ENCODE measurements at places on chromosomes 6 and 20.
A peak's percentile ranks its signal among the peaks of the same experiment; 100 is the strongest.

GRCh38 chr6:87684895-87685654, 17.0 kb downstream of the AKIRIN2 start:
- no peak for DNase-seq

DNA sequence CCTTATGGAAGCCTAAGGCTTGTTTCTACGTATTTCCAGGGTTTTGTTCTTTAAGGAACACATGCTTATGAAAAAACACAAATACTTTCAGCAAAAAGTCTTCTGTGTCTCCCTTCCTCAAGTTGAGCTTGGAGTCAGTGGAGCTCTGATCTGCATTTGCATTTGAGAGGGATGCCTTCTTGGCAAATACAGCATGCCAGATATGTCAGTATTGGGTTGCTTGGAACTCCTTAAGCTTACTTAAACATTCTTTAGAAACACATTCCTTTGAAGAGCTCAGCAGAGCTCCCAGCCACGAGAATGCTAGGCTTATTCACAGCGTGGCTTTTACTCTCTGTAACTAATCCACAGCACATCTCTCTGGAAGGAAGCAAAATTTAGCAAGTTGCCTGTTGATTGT, 68.3 kb downstream of the ANKRD6 start:
- DNase-seq, result no peak

DNA sequence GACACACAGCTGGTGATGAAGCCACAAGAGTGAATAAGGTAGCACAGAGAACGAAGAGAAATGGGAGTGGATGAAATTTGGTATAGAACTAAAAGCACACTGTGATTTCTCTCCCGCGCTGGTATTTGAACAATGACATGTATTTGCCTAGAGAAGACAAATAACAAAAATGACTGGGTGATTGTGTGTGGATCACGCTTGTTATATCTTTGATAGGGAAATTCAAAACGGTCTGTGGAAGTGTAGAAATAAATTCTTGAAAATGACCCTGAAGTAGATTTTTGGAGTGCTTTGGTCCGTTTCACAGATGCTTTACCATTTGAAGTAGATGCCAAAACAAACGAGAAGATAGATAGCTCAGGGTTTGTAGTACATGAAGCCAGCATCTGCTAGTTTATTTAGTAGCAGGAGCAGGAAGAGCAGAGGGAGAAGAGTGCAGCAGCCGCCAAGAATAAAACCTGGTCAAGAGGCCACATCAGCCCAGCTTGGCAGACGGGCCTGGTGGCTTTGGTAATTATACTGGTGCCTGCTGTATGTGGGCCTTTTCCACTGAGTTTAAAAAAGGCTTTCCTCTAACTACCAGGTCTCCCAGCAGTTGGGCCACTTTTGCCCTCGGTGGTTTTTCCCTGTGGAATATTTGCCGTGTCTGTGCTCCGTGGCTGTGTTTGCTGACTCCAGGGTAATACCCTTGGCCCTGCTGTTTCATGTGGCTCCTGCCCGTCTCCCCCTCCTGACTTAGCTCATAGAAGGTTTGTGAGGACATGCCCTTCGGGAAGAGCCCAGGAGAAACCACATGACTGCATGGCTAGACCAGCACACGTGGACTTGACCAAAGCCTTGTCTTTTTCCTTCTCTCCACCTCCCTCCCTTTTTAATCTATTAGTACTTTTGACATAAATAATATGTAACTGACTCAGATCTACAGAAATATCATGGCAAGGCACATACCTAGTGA, 294.0 kb downstream of the SOX4 start:
- DNase-seq, result peak; percentile 16

GRCh38 chr6:122392564-122393350, 6.7 kb upstream of the HSF2 start:
- DNase-seq, result no peak

GRCh38 chr6:658244-658643, 1.3 kb upstream of the HUS1B start:
- DNase-seq, result no peak

DNA sequence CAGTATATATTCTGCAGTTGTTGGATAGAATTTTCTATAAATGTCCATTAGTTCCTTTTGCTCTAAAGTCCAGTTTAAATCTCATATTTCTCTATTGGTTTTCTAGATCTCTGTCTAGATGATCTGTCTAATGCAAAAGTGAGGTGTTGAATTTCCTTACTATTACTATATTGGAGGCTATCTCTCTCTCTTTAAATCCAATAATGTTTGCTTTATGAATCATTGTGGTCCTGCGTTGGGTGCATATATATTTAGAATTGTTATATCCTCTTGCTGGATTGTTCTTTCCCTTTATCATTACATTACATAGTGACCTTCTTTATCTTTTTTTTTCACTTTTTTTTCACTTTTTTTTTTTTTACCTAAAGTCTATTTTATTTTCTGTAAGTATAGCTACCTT, 208.5 kb upstream of the ASCC3 start:
- no peak for DNase-seq

DNA sequence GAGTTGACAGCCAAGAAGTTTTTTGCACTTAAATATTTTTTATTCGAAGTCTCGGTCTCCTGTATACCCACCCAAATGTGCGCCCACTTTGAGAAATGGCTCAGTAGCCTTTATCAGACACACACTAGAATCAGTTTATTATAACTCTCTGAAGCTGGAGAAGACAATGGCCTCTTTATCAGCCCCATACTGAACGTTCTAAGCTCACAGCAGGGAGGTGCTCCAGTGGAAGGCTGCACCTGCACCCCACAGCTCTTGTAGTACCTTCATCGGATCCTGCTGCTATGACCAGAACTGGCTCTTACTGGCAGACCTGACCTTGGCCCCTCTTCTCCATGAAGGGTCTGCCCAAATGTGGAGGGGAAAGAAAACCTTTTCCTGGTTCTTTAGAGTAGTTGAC, 165.0 kb upstream of the SCGN start:
- no peak for DNase-seq

- DNase-seq, result peak; percentile 44
Observed at GRCh38 chr20:57748601-57749130, 38.9 kb upstream of the PMEPA1 start.

DNA sequence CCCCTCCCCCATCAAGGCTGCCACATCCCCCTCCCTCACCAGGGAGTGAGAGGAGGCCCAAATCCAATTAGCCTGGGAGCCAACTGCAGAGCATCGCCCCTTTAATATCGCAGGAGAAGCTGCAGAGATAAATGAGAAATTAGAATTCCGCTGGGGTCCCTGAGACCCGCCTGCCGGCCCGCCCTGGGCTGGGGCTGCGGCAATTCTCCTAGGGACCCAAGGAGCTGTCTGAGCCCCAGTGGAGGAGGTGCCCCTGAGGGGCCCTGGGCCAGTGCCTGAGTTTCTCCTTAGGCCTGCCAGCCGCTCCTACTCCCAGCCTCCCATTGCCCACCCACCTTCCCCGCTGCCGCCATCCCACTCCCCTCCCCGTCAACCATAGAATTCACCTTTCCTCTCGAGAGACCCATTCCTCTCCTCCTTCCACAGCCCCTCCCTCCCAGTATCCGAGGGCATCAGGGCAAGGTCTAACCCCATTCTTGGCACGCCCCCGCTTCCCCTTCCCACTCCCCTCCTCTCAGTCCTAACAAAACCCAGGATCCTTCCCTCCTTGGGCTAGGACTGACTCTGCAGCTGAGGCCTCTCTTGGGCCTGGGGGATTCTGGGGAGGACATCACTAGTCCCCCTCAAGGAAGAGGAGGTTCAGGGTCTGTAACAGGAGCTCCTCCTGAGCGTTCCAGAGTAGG, 20.0 kb upstream of the CDH22 start:
- no peak for DNase-seq

- DNase-seq, result peak; percentile 33
Observed at GRCh38 chr20:4869290-4870193, 131.8 kb downstream of the SLC23A2 start.

DNA sequence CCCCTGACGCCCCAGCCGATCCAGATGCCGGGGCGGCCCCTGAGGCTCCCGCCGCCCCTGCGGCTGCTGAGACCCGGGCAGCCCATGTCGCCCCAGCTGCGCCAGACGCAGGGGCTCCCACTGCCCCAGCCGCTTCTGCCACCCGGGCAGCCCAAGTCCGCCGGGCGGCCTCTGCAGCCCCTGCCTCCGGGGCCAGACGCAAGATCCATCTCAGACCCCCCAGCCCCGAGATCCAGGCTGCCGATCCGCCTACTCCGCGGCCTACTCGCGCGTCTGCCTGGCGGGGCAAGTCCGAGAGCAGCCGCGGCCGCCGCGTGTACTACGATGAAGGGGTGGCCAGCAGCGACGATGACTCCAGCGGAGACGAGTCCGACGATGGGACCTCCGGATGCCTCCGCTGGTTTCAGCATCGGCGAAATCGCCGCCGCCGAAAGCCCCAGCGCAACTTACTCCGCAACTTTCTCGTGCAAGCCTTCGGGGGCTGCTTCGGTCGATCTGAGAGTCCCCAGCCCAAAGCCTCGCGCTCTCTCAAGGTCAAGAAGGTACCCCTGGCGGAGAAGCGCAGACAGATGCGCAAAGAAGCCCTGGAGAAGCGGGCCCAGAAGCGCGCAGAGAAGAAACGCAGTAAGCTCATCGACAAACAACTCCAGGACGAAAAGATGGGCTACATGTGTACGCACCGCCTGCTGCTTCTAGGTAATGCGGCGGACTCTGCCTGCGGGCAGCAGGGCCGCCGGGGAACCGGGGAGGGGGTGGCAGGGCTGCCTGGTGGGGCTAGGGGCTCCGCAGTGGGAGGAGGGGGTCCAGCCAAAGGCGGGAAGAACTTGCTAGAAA, 2.3 kb downstream of the GNAS start:
- DNase-seq, result no peak

DNA sequence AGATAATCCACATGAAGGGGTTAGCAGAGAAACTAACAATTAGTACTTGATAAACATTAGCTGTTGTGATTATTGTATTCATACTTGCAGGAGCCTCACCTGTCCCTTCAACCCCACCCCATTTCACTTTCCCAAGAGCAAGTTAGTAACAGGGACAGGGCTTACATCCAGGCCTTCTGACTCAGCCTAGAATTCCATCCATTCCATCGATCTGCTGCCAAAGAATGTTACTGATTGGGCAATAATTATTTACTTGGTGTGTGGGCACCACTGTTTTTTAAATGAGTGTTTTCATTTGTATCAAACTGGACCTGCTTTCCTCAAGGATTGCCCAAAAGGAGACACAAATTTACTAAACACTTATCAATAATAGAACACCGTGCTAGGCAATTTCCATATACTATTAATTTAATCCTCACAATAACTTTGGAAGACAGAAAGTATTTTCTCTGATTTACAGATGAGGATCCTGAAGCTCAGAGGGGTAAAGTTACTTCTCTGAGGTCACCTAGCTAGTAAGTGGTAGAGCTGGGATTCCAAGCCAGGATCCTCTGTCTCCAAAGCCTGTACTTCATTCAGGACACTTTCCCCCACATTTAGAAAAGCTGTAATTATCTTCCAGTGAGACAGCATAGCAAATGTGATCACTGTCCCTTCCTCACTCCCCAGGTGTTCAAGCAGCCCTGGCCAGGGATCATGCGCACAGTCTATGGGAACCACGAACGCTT, 32.8 kb downstream of the GSS start:
- DNase-seq, result no peak

GRCh38 chr6:1498491-1499113, 109.2 kb downstream of the FOXF2 start:
- DNase-seq, result no peak

DNA sequence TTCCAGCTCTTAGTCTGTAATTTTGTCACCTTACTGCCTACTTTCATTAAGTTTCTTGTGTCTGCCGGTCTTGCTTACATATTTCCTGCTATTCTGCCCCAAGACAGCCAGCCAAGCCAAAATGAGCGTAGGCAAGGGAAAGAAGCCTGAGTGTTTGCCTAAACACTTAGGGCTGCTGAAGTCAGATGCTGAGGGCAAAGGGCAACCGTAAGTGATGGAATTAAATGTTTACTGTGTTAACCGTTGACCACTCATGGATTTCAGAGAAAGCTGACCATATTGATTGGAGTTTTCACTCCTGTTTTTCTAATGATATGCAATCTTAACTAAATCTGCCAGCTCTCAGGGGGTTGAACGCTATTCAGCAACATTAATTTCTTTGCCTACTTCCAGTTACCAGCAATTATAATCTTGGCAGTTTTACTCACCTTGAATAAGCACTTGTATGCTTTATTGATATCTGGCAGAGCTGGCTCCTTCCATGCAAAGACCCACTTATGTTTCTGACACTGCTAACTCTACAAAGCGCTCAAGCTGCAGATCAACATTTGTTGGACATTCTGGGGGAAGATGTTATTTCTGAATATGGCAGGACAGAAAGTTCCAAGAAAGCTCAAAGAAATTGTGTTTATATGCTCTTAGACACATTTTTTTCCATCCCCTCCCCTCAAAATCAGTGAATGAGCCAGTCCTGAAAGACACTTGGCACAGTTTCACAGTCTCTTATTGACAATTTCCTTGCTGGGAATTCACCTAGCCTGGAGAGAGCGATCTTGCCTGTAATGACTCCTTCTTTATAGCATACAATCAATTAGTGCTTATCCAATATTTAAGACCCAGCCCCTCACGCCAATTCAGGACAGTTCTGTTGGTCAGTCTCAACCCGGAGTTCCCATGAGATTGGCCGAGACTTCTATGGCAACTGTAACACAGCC, 183.8 kb downstream of the PLCB1 start:
- no peak for DNase-seq

DNA sequence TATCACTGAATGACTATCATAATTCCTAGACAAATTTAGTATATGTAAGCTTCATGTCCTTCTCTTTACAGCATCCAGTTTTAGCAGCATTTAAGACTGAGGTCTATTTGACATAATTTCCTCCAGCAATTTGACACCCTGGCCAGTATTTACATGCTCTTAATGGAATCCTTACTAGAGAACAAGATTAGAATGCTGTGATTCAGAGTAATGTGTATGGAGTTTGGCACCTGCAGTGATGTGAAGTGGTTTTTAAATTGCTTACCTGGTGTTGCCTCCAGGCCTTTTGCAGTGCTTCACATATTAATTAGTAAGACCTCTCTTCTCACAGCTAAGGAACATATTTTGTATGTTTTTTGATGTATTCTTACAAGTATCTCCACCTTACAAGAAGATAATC, 9.8 kb downstream of the NKX2-4 start:
- no peak for DNase-seq

DNA sequence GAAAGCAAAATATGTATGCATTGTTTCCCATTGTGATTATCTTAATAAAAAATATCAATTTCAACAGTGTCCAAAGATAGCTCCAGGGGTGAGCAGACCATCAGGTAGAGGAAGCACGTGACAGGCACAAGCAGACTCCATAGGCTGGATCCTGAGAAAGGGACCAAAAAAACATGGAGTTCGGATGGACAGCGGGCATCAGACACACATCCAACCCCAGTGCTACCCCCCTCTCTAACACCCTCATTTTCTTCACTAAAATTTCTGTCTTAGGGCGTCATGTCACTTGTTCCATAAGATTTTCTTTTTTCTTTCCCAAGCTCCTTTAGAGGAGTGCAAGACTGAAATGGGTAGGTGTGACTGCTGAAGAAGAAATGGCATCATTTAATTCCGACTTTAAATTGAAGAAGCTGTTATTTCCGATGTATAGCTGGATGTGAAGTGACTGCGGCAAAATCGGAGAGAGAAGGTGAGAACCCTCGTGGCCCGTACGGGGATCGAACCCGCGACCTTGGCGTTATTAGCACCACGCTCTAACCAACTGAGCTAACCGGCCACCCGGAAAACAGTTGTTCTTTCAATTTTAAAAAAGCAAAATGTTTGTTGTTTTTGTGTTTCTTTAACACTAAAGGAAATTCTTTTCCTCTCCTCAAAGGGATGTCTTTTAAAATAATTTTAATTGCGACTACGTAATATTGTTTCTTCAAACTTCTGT, 10.3 kb upstream of the PRSS16 start:
- no peak for DNase-seq
